HT-29 (cell line): ENCODE measurements at places on chromosomes 7 and 10. TPM values are rescaled to one million over a fixed set of nuclear protein-coding genes. Genes with fewer than 3 reads are reported as not detected.
A peak's percentile ranks its signal among the peaks of the same experiment; 100 is the strongest.

GRCh38 chr10:29249018-29249417, 39.9 kb upstream of the LYZL1 start:
- no peak for DNase-seq

DNA sequence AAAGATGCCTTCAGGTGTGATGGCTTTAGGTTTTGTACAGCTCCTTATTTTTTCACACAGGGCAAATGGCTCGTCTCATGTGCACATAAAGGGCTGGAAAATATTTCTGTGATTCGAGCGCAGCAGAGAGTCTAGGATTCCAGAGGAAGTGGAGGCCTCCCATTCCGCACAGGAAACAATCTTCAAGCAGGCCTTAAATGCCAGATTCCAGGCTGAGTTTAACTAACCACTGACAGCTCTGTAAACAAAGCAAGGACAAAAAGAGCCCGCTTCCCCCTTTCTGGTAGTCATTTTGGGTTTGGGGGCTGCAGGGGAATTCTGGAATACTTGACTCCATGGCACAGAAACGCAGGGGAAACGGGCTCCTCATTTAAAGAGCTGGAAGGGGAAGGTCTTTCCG, 87.2 kb downstream of the CALD1 start:
- DNase-seq = no peak

SFTPD gene
- total RNA-seq = not detected in 2 replicates

DNA sequence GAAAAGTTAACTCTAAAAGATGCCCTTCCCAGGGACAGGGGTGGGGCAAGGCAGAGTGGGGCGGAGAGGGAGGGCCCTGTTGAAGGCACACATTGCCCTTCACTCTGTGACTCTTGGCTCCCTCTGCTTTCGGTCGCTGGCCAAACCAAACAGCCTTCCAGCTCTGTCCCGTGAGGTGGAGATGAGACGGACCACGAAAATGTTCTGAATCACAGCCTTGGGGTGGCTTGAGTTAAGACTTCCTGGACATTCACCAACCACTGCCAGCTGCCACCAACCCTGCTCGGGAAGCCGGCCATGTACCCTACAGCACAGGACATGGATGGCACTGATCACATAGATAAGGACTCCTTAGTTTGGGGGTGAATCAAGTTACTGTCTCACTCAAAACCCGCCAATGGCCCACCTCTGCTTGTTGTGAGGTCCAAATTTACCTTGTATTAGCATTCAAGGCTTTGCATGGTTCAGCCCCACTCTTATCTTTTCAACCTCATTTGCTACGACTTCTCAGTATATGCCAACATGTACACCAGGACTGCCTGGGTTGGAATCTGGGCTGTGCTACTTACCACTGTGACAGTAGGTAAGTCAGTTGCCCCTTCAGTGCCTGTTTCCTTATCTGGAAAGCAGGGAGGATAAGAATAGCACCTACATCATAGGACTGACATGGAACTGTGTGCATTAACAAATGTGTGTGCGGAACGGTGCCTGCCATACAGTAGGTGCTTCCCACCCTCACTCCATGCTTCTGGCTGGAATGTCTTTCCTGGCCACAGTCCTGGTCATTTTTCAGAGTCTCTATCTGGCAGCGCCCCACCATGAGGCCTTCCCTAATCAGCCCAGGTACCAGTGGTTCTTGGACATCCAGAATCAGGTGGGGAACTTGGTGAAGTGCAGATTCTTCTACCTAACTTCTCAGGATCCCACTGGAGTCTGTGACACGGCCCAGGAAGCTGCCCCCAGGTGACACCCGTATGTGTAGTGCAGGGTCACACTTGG, 28.0 kb downstream of the ITPRIP start:
- DNase-seq = no peak

- peak; percentile 59 for DNase-seq
Observed at GRCh38 chr10:94546049-94546900, 687 bp downstream of the HELLS start.

DNA sequence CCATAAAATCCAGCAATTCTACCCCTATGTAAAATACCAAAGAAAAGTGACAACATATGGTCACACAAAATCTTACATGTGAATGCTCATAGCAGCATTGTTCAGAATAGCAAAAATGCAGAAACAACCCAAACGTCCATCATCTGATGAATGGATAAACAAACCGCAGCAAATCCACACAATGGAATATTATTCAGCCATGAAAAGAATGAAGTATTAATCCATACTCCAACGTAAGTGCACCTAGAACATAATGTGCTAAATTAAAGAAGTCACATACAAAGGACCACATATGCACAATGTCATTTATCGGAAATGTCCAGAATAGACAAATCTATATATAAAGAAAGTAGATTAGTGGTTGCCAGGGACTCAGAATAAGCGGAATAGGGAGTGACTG, 57.4 kb downstream of the SMURF1 start:
- no peak for DNase-seq

DNA sequence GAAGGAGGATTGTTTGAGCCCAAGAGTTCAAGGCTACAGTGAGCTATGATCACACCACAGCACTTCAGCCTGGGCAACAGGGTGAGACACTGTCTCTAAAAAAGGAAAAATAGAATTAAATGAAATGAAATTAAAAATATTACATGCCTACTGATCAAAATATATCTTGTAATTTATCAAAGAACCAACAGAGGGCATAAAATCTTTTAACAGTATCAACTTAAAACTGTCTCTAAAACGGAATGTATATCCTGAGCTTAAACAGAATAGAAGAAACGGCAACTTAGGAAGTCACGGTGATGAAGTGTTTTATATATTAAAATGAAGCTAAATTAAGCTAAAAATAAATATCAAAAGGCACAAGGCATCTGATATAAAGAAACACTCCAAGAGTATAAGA, 78.8 kb downstream of the MTPAP start:
- DNase-seq = peak; percentile 25

- DNase-seq = no peak
Observed at GRCh38 chr7:156993021-156993924, 17.2 kb downstream of the MNX1 start.

- DNase-seq = peak; percentile 85
Observed at GRCh38 chr7:29598613-29599012, 35.0 kb downstream of the PRR15 start.

GRCh38 chr10:102352066-102352715, 43.3 kb upstream of the NFKB2 start:
- peak; percentile 79 for DNase-seq

GPR26 gene
- total RNA-seq = not detected in 2 replicates

DNA sequence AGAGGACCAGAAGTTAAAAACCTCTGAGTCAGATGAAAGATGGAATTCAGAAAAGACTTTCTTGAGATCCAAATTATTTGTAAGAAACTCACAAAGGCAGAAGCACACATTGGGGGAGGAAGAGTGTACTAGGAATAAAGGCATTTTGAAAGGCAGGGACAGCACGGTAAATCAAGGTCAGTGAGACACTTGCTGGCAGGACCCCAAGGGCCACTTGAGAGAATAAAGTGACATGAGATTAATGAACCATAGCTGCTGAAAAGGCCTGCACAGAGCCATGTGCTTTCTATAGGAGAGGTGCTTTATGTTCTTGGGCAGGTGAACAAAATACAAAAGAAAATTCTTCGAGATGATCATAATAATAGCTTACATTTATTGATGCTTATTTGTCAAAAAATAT, 929.9 kb upstream of the MBL2 start:
- no peak for DNase-seq

- no peak for DNase-seq
Observed at GRCh38 chr7:157401567-157402387, 65.0 kb downstream of the DNAJB6 start.

DNA sequence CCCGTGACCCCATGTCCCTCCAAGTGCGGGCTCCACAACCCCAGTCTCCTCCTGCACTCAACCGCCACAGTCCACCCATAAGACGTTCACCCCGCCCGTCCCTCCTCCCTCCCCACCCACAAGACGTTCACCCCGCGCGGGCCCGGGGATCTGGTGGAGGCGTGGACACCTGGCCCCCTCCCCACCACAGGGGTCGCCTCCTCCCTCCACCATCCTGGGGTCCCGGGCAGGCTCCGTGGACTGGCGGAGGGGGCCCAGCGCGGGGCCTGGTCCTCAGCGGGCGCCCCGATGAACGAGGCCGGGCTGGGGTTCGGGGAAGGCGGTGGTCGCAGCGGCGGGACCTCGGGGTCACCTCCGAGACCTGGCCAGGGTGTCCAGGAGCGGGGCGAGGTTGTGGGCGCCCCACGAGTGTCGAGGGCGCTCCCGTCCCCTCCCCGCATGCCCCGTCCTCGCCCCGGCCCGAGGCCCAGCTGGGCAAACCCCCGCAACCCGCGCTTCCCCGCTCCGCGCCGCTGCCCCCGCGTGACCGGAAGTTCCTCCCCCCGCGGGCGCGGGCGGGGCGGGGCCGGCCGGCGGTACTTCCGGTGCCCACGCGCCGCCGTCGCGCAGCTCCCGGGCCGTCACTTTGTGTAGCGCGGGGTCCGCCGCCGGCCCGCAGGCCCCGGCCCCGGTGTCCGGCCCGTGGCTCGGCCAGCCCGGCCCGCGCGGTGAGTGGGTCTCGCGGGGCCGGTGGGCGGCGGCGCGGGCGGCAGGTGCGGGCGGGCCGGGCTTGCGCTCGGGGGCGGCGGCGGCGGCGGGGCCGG, at the start of gene ZNF316:
TSS of gene ZNF316 (plus strand) at position 578 of the 803 bp plus-strand sequence. CDS start 5,092 bp downstream, outside the sequence.
- DNase-seq = peak; percentile 41

- DNase-seq = no peak
Observed at GRCh38 chr10:68492118-68492517, 20.3 kb upstream of the DNA2 start.

NUP42 gene
- 66.8 and 97.7 TPM in 2 replicates for total RNA-seq

DNA sequence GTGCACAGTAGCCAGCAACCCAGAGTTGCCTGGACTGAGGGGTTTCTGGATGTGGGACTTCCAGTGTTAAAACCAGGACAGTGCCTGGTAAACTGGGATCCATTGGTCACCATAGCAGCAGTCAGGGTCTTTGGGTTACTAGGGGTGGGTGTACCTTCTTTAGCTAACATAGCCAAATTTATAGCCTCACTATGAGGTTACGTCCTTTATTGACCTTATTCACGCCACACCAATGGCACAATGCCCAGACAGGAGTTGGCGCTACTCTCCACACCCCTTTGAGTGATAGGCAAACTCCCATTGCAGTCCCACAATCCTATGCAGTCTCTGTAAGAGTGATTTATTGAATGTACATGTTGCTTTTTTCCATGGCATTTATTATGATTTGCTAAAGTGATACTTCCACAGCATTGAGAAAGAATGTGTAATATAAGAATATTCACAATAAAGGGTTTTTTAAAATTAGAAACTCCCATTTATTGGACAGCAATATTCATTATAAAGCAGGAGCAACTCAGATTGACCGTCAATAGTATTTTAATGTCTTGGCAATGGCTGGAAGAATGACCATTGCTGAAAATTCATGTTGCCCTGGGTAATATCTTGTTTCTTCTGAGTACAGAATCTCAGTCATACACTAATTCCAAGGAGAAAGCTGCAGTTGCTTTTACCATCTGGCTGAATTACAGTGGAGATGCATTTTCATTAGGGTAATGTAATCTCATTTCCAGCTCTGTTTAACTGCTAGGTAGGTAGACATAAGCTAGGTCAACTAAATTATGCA, 26.1 kb downstream of the IFIT5 start:
- no peak for DNase-seq

PDGFA gene
- 15.8 and 17.3 TPM in 2 replicates for total RNA-seq

FAM131B gene
- 13.2 and 17.6 TPM in 2 replicates for total RNA-seq

CNPY1 gene
- total RNA-seq = not detected in 2 replicates
